ENCODE measurements at places on chromosomes 1 and 21. TPM values are rescaled to one million over a fixed set of nuclear protein-coding genes. Genes with fewer than 3 reads are reported as not detected.

DNA sequence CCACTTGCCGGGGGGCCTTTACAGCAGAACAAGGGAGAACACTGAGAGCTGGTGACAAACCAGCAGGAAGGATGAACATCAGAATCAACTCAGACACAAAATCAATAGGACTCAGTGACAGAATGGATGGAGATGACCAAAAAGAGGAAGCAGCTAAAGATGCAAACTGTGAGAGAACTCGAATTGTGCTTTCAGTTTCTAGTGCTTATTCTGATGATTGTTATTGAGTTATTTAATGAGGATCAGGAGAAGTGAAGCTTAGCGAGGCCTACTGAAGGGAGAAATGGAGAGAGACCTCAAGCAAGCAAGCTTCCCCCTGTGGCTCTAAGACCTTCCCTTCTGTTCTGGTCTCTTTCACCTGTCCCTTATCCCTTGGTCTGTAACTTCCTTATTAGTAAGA, 30.3 kb upstream of the TMEM125 start:
- DNase-seq = no peak
- H3K36me3 ChIP-seq = no peaks in the 10 kb centered on the region
- no peaks in the 10 kb centered on the region for H3K27me3 ChIP-seq
- no peak overlapping the region for H3K27ac ChIP-seq
- no peaks in the 10 kb centered on the region for H3K4me1 ChIP-seq

The TRIM17 gene
- total RNA-seq = 1.2 TPM

The STUM gene
- 0.03 TPM for total RNA-seq

GRCh38 chr1:210448297-210448892, 119.7 kb downstream of the HHAT start:
- H3K4me1 ChIP-seq = no peaks in the 10 kb centered on the region
- DNase-seq = peak; percentile 22
- H3K36me3 ChIP-seq = no peaks in the 10 kb centered on the region
- H3K4me3 ChIP-seq = no peak overlapping the region
- 0 out of 2 replicates have a peak, but pooled peaks cover 2% of the 10 kb centered on the region for H3K27me3 ChIP-seq

DNA sequence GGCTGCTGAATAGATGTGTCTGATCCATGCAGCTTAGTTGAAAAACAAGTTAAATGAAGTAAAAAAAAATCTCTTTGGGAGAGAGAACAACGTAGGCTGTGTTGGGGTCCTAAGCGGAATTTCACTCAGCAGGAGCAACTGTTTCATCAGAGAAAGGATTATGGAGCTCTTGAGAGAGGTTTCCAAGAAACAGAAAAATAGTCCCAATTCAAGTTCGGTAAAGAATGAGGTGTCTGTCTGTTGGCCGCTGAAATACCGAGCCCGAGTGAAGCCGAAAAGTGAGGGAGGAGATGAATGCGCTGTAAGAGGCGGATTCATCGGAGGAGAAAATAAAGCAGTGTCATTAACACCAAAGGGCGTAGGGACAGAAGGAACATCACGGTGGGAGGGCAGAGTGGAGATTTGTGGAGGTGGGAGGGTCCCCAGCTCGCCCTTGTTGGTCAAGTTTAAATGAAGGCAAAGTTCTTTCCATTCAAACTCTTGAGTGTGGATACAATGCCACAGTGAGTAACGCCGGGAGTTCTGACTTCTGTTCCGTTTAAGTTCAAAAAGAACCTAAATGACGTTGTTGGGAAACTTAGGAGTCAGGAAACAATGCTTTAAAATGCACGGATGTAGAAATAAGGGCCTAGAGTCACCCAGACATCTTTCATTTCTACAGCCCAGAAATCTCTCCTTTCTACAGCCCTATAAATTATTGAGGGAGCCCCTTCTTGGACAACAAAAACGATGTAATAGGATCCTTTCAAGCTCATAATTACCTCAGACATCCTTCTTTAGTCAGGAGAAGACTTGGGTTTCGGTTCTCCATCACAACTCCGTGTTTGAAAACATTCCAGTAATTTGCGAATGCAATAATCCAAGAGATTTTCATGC, 15.6 kb upstream of the SLC45A1 start:
- no peaks in the 10 kb centered on the region for H3K27me3 ChIP-seq
- peak overlapping the region; percentile 94 for H3K27ac ChIP-seq
- H3K4me3 ChIP-seq = no peak overlapping the region
- peaks cover 30% of the 10 kb centered on the region for H3K4me1 ChIP-seq

GRCh38 chr1:171217658-171218443, 30.4 kb upstream of the FMO1 start:
- no peaks in the 10 kb centered on the region for H3K36me3 ChIP-seq
- no peak overlapping the region for H3K4me3 ChIP-seq
- no peaks in the 10 kb centered on the region for H3K4me1 ChIP-seq
- no peak for DNase-seq

- peak within 1 kb of the TSS; percentile 64 for H3K4me3 ChIP-seq
- no peaks in the 10 kb centered on the region for H3K36me3 ChIP-seq
- peaks cover 6% of the 10 kb centered on the region for H3K4me1 ChIP-seq
- peaks cover 18% of the 10 kb centered on the region for H3K27me3 ChIP-seq
Observed at GRCh38 chr1:185733818-185734735, at the start of gene HMCN1. Gene HMCN1 (plus strand): TSS chr1:185734391. CDS start chr1:185734780, 389 bp downstream.

The HOOK1 gene
- total RNA-seq = 0.57 TPM

DNA sequence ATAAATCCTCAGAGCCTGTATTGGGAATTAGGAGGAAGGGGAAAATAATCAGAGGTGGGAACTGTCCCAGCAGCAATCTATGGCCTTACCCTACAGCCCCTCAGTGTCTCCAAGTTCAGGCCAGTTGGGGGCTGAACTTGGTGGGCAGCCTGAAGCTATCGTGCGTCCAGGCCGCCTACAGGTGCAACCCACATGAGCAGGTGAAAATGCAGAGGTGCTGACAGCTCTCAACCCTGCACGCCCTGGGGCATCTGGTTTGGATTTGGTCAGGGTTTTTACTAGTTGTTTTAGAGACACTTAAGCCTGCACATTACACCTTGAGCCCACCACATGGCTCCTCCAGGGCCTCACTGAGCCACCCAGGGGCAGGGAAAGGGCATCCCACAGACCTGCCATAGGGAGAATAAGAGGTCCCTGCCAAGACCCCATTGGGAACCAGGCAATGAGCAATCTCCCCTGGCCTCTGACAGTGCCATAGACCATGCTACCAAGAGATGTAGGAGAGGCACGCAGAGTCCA, 209.5 kb downstream of the FOXD2 start:
- H3K27me3 ChIP-seq = no peaks in the 10 kb centered on the region
- no peaks in the 10 kb centered on the region for H3K36me3 ChIP-seq
- H3K27ac ChIP-seq = no peak overlapping the region
- DNase-seq = no peak
- no peak overlapping the region for H3K4me3 ChIP-seq

DNA sequence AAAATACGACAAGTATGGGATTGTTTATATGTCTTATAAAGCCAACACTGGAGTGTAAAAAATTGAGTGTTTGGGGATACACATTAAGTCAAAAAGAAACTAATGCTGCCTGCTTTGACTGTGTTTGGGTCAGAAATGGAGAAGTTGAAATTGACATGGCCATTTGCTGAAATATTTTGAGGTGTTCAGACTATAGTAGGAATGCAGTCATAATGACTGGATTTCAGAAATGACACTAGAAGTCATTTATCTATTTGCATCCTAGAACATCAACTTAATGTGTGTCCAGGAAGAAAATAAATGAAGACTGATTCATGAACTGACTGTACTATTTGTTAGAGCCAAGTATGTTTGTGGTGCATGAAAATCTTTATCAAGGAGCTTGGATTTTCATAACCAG, 28.4 kb downstream of the RASAL2 start:
- no peak for DNase-seq
- H3K36me3 ChIP-seq = no peaks in the 10 kb centered on the region
- no peaks in the 10 kb centered on the region for H3K27me3 ChIP-seq
- no peak overlapping the region for H3K4me3 ChIP-seq
- peak overlapping the region; percentile 57 for H3K27ac ChIP-seq

The SLC30A1 gene
- 34.5 TPM for total RNA-seq

- no peak overlapping the region for H3K27ac ChIP-seq
- H3K4me1 ChIP-seq = no peaks in the 10 kb centered on the region
- no peaks in the 10 kb centered on the region for H3K36me3 ChIP-seq
- no peaks in the 10 kb centered on the region for H3K27me3 ChIP-seq
Observed at GRCh38 chr1:60345621-60346020, 272.1 kb upstream of the C1orf87 start.

The AQP10 gene
- not detected for total RNA-seq

DNA sequence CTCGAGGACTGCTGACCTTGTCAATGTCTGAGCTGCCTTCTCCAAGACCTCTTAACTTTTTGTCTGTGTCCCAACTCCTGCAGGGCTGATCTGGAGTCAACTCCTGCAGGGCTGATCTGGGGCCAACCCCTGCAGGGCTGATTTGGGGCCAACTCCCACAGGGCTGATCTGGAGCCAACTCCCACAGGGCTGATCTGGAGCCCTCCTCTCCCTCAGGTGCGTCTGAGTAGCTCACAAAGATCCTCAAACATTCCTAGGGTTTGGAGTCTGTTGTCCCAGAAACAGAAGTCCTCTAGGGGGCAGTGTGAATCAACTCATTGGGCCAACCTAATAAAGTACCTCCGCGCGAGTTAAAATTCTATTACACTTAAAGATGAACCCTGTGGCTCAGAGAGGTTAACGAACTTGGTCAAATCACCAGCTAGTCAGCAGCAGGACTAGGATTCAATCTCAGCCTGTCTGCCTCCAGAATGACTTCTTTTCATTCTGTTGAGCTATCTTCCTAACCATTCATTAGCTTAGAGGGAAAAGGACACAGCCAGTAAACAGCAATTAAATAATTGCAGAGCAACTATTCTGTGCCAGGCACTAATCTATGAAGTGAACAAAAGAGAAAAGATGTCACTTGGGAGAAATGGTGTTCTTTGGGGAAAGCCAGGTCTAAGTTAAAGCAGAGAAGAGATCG, 17.2 kb upstream of the RLF start:
- no peak overlapping the region for H3K4me3 ChIP-seq
- DNase-seq = peak; percentile 43
- no peak overlapping the region for H3K27ac ChIP-seq
- H3K4me1 ChIP-seq = peaks cover 14% of the 10 kb centered on the region

GRCh38 chr1:95957748-95958147, 723.7 kb downstream of the RWDD3 start:
- no peak overlapping the region for H3K4me3 ChIP-seq
- no peak overlapping the region for H3K27ac ChIP-seq
- H3K27me3 ChIP-seq = no peaks in the 10 kb centered on the region
- H3K36me3 ChIP-seq = no peaks in the 10 kb centered on the region

DNA sequence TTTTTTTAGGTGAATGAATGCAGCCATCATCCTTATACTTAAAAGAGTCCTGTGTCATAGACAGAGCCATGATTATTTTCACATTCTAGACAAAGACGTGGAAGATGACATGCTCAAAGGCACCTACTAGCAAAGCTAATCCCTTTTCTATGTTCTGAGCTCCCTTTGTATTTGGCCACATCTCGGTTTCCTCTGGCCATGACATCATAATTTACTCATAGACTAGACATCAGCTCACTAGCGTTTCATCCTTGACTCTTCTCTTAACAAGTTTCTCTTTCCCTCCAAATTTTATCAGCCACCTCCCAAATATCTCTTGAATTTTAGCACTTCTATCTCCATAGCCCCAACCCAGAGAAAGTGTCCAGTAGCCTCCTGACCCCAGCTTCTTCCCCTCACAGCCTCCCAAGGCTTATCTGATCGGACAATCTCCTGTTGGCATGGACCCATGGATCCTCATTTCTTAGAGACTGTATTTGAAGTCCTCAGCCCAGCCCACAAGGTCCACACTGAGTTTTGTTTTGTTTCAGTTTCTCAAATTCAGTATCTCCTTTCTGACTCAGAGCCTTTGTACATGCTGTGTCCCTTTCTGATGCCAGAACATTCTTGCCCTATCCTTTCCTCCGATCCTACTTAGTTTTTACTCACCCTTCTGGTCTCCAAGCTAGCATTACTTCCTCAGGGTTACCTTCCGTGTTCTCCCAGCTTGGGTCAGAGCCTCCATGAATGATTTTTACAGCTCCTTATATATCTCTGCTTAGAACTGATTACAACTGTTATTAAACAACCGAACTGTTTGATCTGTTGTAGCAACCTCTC, 33.0 kb upstream of the EPS8L3 start:
- peaks cover 50% of the 10 kb centered on the region for H3K4me1 ChIP-seq
- no peak for DNase-seq
- no peaks in the 10 kb centered on the region for H3K27me3 ChIP-seq
- H3K27ac ChIP-seq = peak overlapping the region; percentile 93

GRCh38 chr1:117389779-117390178, 22.5 kb downstream of the MAN1A2 start:
- no peaks in the 10 kb centered on the region for H3K27me3 ChIP-seq
- H3K27ac ChIP-seq = no peak overlapping the region
- H3K4me1 ChIP-seq = no peaks in the 10 kb centered on the region

GRCh38 chr21:43593078-43593477, 66.2 kb downstream of the HSF2BP start:
- H3K4me1 ChIP-seq = peaks cover 32% of the 10 kb centered on the region
- H3K27me3 ChIP-seq = no peaks in the 10 kb centered on the region
- H3K36me3 ChIP-seq = no peaks in the 10 kb centered on the region
- H3K4me3 ChIP-seq = no peak overlapping the region
- DNase-seq = no peak

GRCh38 chr1:203328714-203329122, 22.2 kb downstream of the FMOD start:
- H3K36me3 ChIP-seq = no peaks in the 10 kb centered on the region
- DNase-seq = no peak
- H3K4me1 ChIP-seq = peaks cover 8% of the 10 kb centered on the region
- H3K4me3 ChIP-seq = no peak overlapping the region
- no peak overlapping the region for H3K27ac ChIP-seq

GRCh38 chr1:203101813-203102634, 16.2 kb upstream of the MYOG start:
- H3K36me3 ChIP-seq = no peaks in the 10 kb centered on the region
- no peak overlapping the region for H3K4me3 ChIP-seq
- DNase-seq = no peak
- H3K27me3 ChIP-seq = peaks cover 8% of the 10 kb centered on the region

DNA sequence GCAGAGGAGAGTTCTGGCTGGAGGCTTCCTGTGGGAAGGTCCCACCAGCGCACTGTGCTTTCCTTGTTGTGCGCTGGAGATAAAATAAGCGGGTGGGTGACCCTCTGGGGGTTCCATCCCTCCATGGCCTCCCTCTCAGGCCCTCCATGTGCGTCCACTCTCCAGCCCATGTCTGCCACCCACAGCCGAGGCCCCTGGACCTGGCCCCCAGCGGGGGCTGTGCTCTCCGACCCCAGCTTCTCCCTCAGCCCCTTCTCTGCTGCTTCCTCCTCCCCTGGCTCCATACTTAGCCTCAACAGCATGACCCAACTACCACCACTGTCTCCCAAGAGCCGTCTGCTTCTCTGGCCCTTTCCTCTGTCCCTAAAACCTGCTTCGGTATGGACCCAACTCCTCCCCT, 61.4 kb downstream of the GNG4 start:
- H3K27me3 ChIP-seq = peaks cover 6% of the 10 kb centered on the region
- H3K4me1 ChIP-seq = no peaks in the 10 kb centered on the region
- DNase-seq = no peak
- H3K36me3 ChIP-seq = no peaks in the 10 kb centered on the region
- no peak overlapping the region for H3K4me3 ChIP-seq
- H3K27ac ChIP-seq = no peak overlapping the region

The YIPF1 gene
- 21.4 TPM for total RNA-seq

GRCh38 chr1:6796095-6796494, 10.8 kb downstream of the CAMTA1 start:
- no peaks in the 10 kb centered on the region for H3K36me3 ChIP-seq
- no peak overlapping the region for H3K27ac ChIP-seq
- no peak for DNase-seq
- H3K4me3 ChIP-seq = no peak overlapping the region

- no peak overlapping the region for H3K27ac ChIP-seq
- H3K36me3 ChIP-seq = no peaks in the 10 kb centered on the region
- DNase-seq = no peak
- no peaks in the 10 kb centered on the region for H3K4me1 ChIP-seq
- no peaks in the 10 kb centered on the region for H3K27me3 ChIP-seq
- H3K4me3 ChIP-seq = no peak overlapping the region
Observed at GRCh38 chr1:102772831-102773230, 335.5 kb downstream of the COL11A1 start.

Data from Panc1 (cell line).